ENCODE measurements at places on chromosomes 4 and X.

GRCh38 chr4:114271031-114271430, 291.6 kb upstream of the ARSJ start:
- no peak overlapping the region for H3K27ac ChIP-seq
- H3K4me3 ChIP-seq: no peak overlapping the region
- peaks cover 2% of the 10 kb centered on the region for H3K27me3 ChIP-seq
- H3K4me1 ChIP-seq: no peaks in the 10 kb centered on the region
- no peak for DNase-seq

GRCh38 chr4:140675599-140676231, 80.5 kb downstream of the TBC1D9 start:
- no peak overlapping the region for H3K27ac ChIP-seq
- no peaks in the 10 kb centered on the region for H3K36me3 ChIP-seq
- H3K4me1 ChIP-seq: peaks cover 10% of the 10 kb centered on the region

GRCh38 chr4:18664171-18664570, 642.6 kb upstream of the LCORL start:
- H3K4me1 ChIP-seq: no peaks in the 10 kb centered on the region
- DNase-seq: no peak
- H3K27me3 ChIP-seq: no peaks in the 10 kb centered on the region
- no peak overlapping the region for H3K4me3 ChIP-seq
- no peaks in the 10 kb centered on the region for H3K36me3 ChIP-seq

DNA sequence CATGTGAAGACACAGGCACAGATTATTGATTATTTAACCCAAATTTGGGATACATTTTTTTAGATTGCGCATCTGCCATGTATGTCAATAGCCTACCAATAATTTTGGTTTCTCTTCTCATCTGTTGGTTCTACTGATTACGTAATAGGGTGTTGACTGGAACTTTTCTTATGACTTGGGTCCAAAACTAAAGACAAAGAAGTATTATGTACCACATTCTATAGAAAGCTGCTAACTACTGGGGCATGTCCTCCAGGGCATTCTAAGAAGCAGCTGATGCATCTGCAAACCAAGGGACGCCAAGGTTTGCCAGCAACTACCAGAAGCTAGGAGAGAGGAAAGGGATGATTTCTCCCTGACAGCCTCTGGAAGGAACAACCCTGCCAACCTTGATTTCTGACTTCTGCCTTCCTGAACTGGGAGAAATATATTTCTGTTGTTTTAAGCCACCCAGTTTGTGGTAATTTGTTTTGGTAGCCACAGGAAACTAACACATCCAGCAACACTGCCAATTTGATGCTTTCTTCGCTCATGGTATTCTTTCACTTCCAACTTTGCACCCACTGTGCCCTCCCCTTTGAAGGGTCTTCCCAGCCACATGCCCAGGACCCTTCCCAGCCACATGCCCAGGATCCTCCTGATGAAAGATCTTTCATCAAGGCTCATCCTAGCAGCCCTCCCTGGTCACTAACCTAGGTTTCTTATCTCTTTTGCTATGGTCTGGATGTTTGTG, 15.9 kb upstream of the TLR1 start:
- no peaks in the 10 kb centered on the region for H3K27me3 ChIP-seq
- H3K36me3 ChIP-seq: peaks cover 10% of the 10 kb centered on the region
- no peak overlapping the region for H3K4me3 ChIP-seq
- peaks cover 6% of the 10 kb centered on the region for H3K4me1 ChIP-seq

DNA sequence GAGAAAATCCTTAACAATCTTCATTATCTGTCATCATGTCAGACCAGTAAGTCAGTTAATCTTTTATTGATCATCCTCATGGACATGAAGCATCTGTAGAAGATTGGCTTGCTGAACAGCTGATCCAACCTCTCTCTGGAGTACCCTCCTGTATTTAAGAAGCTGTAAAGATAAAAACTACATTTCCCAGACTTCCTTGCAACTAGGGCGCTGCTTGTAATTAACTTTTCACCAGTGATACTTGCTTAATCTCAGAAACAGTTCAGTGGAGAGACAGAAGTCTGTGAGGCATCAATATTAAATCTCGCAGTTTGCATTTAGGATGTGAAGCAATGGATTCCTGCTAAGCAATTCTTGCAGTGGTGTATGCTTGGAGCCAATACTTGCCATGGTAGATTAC, 36.0 kb upstream of the SMARCA5 start:
- no peak overlapping the region for H3K4me3 ChIP-seq
- peaks cover 9% of the 10 kb centered on the region for H3K27me3 ChIP-seq
- no peaks in the 10 kb centered on the region for H3K36me3 ChIP-seq
- no peak for DNase-seq
- H3K4me1 ChIP-seq: no peaks in the 10 kb centered on the region

- H3K4me1 ChIP-seq: peaks cover 12% of the 10 kb centered on the region
- H3K4me3 ChIP-seq: no peak overlapping the region
- no peaks in the 10 kb centered on the region for H3K36me3 ChIP-seq
- DNase-seq: no peak
Measured at GRCh38 chr4:112504807-112505206, 11.2 kb downstream of the NEUROG2 start.

Data from activated CD8-positive, alpha-beta T cell treated with anti-CD3 and anti-CD28 coated beads, Interleukin-2, amount 10 ng/mL, durations not matched to agents 7 days and 5 days (primary cell).